Stimulated activated CD8-positive, alpha-beta memory T cell treated with anti-CD3 and anti-CD28 coated beads, Interleukin-15, amount 100 ng/mL, for 24 hours (primary cell): ENCODE measurements at places on chromosomes 16 and 17.

- no peak for DNase-seq
These were observed 2.2 kb upstream of the CDH5 start for GRCh38 chr16:66364117-66364958.

DNA sequence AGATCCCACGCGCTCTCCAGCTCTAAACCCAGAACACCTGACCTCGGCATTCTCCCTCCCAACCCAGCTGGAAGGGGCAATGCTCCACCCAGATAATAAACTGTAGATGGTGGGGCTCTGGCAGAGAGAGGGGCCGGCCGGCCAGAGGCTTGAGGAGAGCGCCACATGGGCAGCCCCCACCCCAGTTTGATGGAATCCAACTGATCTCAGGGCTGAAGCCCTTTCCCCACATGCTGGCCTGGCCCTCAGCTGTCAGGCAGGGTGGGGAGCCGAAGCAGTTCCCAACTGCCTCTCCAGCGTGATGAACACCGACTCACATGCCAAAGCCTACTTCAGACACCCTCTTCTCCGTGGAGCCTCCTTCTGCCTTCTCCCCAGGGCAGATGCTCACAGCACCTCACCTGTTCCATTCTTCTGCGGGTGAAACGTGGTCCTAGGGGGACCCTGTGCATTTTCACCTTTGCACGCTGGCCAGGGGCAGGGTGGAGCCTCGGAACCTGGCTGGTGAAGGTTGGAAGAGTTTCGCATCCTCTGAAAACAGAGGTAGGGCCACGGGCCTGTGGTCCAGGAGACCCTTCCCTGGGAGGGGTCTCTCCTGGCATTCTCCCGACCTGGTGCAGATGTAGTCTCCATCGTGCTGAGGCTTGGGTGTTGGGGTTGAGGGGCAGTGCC lies 65.7 kb upstream of the ZNF469 start:
- no peak for DNase-seq

- DNase-seq = no peak
These were observed 10.9 kb downstream of the MAF start for GRCh38 chr16:79589601-79590102.

DNA sequence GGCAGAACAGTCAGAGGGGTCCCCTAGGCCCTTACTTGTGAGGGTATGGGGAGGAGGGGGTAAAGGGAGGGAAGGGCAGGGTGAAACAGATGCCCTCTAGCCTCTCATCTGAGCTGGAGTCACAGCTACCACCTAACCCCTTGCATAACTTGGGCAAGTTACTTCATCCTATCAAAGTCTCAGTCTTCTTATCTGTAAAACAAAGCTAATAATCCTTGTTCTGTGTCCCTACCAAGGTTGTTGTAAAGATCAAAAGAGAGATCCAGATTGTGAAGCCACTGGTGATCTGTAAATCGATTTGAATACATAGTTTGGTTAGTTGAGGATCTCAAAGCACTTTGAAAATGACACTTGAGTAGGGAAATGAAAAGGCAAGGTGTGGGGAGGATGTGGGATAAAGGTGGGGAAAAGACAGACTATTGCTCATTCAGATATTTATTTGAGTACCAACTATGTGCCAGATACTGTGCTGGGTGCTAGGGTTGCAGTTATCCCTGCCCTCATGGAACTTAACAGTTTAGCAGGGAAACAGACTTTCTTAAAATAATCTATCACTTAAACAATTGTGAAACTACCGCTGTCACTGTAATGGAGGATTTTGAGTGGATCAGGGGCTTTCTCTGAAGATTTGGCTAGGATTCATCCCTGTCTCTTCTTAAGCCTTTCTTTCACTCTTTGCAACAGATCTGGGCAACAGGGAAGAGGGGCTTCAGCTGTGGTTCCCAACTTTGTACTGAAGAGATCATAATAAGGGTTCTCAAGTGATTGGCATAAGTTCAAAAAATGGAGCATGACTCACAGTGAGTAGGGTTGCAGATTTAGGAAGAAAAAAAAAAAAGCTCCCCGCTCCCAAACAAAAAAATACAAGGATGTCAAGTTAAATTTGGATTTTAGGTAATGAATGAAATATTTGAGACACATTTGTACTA lies 3.0 kb downstream of the HEATR9 start:
- DNase-seq = no peak

DNA sequence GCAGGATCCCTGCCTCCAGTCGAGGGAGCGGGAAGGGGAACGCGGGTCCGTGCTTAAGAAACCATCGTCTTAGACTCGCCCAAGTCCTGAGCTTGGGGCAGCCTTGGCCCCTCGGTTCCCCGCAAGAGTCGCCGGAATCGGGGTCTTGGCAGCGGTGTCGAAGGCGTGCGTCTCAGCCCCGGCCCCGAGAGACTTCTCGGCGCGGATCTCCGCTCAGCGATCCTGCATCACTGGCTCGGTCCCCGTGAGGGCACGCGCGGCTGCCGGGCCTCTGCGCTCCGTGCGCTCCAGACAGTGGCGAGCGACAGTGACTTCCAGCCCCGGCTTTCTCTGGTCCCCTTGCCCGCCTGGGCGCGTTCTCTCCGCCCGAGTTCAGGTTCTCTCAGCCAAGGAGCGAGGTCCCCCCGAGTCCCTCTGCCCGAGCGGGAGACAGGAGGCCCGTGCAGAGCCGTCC lies 380 bp downstream of the HS3ST3A1 start:
- no peak for DNase-seq

- no peak for DNase-seq
These were observed 13.8 kb upstream of the GFAP start for GRCh38 chr17:44928950-44929720.

DNA sequence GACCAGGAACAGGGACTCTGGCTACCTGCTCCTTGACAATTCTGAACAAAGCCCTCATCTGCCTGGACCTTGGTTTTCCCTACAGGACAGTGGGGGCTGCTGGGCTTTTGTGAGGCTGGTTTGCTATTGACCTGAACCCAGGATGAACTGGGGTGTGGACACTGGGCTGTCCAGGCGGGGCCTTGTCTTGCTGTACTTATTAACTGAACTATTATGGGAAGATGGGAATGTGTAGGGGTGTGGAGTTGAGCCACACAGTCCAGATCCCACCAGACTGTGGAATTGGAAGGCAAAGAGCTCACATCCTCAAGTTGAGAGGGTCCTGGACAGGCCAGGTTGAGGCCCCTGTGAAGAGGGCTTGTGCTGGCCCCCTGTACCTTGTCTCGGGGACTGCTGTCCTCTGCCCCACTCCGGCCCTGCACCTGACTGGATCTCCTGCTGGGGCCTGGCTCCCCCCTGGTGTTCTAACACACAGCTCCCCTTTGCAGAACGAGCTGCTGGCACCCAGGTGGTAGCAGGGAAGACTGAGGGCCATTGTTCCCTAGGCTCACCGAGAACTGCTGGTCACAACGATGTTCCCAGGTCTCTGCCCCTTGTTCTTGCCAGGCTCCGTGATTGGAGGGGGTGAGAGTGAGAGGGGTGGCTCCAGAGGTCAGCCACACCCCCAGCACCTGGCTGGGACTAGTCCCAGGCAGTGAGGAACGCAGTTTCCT lies 51.8 kb upstream of the CDC42EP4 start:
- no peak for DNase-seq

DNA sequence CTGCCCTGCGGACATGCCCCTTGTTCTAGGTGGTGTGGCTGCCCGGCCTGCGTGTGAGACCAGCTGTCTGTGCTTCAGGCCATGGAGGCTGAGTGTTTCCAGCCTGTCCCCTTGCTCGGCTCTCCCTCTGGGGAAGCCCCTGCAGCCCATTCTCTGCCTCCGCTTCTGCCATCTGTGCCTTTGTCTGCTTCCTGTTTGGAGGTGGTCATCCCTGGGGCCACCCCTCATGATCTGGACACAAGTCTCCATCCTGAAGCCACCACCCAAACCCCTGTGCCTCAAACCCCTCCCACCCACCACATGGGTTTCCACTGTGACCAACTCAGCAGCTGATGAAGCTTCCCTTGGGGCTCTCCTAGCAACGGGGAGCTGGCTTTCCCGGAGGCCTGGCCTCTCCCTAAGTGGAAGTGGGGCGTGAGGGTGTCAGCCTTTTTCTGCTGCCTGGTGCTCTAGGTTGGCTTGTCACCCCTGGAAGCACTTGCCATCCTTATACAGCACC lies 184.9 kb downstream of the SEC14L1 start:
- DNase-seq = no peak

DNA sequence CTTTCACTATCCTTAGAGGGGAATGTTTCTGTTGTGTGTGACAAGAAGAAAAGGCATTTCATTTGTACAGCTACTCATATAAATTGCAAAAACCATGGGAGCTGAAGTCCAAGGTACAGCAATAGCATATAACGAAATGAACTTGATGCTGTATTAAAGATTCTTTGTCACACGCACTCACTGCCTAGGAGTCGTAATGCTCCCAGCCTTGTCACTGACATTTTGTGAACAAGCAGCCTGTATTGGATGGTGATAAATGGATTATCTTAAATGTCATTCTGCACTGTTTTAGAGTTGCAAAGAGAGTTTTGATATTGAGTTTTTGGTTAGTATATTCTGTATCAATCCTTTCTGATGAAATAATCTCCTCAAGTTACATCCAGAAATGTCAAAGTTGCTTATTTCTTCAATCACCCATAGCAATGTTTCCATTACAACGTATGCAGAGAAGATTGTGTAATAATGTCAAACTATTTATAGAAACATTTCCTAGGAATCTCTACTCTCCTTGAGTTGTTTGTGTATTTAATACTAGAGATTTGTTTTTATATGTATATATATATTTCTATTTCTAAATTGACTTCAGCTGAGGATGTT lies 270.6 kb downstream of the FTO start:
- DNase-seq = no peak

GRCh38 chr16:58695368-58695767 lies 10.8 kb upstream of the SLC38A7 start:
- no peak for DNase-seq

- DNase-seq = no peak
These were observed 427 bp upstream of the NLK start for GRCh38 chr17:28041844-28042656.

- DNase-seq = no peak
These were observed 334.1 kb downstream of the TOX3 start for GRCh38 chr16:52212841-52213240.

DNA sequence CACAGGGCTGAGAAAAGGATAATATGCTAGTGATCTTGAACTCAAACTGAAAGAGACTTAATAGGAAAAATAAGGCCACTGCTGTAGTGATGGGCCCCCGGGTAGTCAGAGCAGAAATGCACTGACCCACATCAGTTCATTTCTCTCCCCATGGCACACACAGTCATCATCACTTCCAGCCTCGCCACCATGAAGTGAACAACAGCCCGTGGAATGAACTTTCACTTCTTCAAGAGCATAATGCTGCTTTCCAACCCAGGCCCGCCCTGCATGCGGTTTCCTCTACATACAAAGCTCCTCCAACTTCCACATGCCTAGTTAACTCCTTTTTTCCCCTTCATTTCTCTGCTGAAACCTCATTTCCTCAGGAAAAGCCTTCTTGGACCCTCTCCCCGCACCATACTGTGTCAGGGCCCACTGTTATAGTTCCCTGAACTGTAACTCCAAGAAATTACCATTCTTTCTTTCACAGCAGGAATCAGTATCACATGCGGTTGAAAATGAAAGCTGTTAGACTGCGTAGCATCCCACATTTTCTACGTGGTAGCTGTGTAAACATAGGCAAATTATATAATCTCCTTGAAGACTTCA lies 65.8 kb upstream of the SMIM36 start:
- DNase-seq = no peak

DNA sequence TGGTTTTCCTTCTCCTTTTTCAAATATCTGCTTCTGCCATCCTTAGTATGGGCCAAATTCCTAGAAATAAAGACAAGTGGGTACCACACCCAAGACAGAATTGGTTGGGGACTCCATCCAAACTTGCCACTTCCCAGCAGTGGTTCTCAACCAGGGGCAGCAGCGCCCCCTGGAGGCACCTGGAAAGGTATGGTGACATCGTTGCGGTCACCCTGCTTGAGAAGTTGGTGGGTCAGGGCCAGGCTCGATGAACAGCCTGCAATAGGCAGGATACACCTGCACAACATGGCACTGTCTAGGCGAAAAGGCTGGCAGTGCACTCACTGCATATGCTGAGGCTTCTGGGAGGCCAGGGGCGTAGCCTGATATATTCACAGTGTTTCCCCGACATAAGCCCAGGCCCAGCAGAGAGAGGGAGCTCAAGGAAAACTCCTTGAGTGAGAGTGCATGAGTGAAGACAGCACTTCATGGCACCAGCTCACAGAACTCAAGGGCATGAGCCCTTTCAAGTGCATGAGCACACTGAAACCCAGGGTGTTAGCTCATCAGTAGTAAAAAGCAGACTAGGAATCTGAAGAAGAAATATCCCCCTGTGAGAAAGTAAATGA lies 57.7 kb downstream of the CMC2 start:
- DNase-seq = no peak

GRCh38 chr17:75131278-75132017 lies at the start of gene NT5C:
NT5C (minus strand) TSS chr17:75131742; CDS start chr17:75131707, 35 bp downstream.
- DNase-seq = peak; percentile 55

DNA sequence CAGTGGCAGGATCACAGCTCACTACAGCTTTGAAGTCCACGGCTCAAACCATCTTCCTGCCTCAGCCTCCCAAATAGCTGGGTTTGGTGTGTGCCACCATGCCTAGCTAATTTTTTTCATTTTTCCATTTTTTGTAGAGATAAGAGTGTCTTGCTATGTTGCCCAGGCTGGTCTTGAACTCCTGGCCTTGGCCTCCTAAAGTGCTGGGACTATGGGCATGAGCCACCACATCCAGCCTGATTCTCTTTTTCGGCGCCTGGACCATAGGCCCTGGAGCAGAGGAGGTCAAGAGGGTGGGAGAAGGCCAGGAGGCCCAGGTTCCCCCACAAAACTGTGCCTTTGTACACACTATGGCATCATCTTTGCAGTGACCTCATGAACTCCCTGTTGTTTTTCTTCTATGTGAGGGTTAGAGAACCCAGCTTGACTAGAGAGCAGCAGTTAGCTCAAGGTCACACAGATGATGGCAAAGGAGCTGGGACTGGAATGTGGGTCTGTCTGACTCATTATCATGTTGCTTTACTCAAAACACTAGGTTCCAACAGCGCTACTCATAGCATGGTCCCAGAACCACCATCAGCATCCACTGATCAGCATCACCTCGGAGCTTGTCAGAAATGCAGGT lies 16.3 kb downstream of the SCN4A start:
- DNase-seq = no peak

- no peak for DNase-seq
These were observed 1.9 kb upstream of the UNC13D start for GRCh38 chr17:75845933-75846691.
